Activated T-helper 2 cell treated with anti-CD3 and anti-CD28 coated beads, Interferon-gamma antibody, Interleukin-2, Interleukin-4, amounts not matched to agents 10 μg/mL and 5 μg/mL and 100 μg/mL, durations not matched to agents 14 hours and 24 hours and 36 hours (primary cell): ENCODE measurements at places on chromosomes 1 and 21. TPM values are rescaled to one million over a fixed set of nuclear protein-coding genes. Genes with fewer than 3 reads are reported as not detected.

The CELA3A gene
- total RNA-seq, result not detected in 2 replicates

The APOBEC4 gene
- not detected in 2 replicates for total RNA-seq

The RNF19B gene
- total RNA-seq, result 50.4 and 52.5 TPM in 2 replicates

The CD247 gene
- total RNA-seq, result 193 and 196 TPM in 2 replicates
